Dermis blood vessel endothelial cell (primary cell): ENCODE measurements at places on chromosomes 3 and 15.

DNA sequence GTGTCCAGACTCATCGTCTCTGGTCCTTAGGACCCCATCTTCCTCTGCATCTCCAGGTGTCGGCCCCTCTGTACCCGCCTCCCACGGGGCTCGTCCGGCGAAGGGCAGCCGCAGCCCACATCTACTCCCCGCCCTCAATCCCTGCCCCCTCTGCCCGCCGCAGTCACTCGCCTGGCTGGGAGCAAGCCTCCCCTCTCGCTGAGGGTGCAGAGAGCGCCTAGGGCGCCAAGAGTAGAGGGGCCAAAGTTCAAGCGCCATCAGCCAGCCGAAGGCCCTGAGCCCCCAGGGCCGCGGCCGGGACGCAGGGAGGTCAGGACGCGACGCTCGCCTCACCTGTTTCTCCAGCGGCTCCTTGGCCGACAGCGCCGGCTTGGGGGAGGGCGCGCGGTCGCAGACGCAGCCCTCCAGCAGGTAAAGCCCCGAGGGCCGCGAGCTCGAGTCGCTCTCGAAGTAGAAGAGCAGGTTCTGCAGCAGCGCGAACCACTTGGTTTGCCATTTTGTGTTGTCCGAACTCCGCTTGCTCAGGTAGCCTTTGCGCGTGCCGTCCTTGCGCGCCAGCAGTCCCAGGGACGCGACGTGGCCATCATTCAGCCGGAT, 592 bp downstream of the RASGRF1 start:
- peak; percentile 4 for DNase-seq

DNA sequence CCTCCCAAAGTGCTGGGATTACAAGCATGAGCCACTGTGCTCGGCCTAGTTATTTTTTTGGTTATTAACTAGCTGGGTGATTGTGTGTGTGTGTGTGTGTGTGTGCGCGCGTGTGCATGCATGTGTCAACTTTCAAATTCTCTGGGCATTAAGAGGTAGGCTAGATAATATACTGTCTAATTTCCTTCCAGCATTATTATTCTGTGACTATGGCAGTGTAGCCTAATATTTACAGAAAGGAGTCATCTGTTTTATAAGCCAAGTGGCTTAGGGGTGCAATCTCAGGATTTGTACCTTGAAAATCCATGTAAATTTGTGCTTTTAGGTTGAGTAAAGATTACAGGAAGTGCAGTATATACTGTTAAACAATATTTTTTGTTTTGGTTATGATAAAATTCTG, 85.1 kb upstream of the ZBTB20 start:
- DNase-seq = no peak

DNA sequence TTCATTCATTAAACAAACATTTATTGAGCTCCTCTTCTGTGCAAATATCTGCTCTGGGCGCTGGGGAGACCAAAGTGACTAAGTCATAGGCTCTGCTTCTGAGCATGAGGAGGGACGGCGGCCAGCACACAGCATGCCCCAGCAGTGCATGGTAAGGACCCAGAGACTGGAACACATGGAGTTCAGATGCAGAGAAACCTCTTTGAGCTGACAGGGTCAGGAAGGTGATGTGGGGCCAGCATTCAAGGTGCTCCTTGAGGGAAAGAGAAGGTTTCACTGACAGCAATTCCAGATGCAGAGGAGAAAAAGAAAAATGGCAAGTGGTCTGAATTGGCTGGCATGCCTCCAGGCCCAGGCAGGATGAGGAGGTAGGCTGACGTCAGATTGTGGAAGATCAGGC, 234.5 kb downstream of the UACA start:
- DNase-seq = no peak

DNA sequence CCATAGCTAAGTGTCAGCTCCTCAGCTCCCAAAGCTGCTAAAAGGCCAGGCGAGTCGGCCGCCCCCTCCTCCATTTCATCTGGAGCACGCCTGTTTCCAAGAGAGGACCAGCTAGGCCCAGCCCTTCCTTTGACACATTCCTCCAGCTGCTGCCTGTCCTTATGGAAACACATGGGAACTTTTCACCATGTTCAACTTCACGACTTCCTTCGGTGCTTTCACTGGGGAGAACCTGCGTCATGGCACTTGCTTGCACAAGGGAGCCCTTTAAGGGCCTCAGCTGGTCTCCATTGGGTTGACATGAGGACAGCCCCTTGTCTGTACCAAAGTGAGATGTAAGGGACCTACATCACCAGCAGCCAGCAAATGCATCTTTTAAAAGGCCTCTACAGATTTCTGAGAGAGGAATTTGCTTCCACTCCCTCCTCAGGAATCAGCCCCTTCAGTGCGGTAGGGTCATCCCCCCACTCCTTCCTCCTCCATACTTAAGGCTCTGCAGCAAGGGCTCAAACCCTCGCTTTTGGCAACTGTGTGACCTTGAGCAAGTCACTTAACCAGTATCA, 2.1 kb downstream of the MAGI1 start:
- peak; percentile 43 for DNase-seq

DNA sequence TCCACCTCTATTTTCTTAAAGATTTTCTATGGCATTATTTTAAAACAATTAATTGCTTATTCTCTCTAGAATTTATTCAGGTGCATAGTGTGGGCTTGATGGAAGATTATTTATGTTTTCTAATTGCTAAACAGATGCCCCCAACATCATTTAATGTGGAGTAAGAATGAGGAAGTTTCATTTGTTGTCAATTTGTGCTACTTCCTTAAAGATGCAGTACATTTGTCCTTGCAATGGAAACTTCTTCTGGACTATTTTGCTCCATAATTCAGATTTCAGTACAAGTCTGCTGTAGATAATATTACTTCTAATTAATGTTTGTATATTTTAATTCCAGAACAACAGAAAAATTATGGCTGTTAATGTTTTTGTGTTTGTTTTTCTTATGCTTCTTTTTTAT, 104.8 kb downstream of the TGFBR2 start:
- no peak for DNase-seq

GRCh38 chr15:99414755-99415731, 150.7 kb upstream of the MEF2A start:
- DNase-seq = no peak

DNA sequence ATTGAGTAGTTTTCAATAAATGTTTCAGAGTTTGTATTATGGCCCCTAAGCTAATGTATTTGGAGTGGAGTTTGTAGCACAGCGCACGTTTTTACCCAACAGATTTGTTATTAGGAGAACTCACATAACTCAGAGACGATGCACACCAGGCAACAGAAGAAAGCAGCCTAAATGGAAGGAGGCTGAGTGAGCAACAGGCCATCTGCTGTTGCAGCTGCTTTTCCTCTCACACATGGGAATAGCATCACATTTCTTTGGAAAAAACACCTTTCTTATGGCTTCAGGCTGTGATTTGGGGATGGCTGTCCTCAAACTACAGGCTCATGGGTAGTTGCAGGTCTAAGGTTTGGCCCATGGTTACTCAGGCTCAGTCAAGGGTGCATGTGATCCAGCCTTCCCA, 469.3 kb upstream of the MCTP2 start:
- no peak for DNase-seq

GRCh38 chr15:85614059-85614458, 180.7 kb downstream of the KLHL25 start:
- DNase-seq = peak; percentile 30

DNA sequence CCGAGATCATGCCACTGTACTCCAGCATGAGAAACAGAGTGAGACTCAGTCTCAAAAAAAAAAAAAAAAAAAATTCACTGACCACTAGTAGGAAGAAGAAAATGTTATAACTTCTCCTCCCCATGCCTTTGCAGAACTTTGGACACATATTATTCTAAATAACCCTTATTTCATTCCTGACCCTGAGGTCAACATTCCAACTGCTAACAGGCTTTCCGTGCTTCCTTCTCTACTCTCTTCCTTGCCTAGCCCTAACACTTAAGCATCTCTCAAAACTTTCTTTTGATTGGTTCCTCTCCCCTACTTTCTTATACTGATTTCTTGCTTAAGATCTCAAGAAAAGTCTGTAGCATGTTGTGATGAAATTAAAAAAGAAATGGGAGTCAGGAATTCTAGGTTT, 146.8 kb downstream of the MEX3B start:
- DNase-seq = no peak

- no peak for DNase-seq
Observed at GRCh38 chr3:127210654-127210943, 17.7 kb downstream of the PRR23E start.

- DNase-seq = no peak
Observed at GRCh38 chr3:6251612-6252400, 609.1 kb upstream of the GRM7 start.

DNA sequence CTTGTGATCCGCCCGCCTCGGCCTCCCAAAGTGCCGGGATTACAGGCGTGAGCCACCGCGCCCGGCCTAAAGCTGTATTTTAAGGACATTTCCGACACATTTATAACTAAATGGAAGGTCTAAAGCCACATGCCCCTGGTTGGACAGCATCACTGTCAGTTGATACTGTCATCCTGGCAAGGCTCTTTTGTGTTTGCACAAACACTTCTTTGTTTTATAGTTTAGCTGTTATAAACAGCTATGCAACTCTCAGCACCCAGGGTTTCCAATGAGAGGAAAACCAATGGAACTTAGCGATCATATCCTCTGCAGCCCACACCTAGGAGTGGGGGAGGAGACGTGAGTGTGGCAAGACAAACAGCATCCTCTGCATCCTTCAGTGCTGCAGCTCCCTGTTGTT, 19.7 kb downstream of the NIPA1 start:
- DNase-seq = no peak

- DNase-seq = no peak
Observed at GRCh38 chr3:155230382-155230781, 63.1 kb downstream of the STRIT1 start.

DNA sequence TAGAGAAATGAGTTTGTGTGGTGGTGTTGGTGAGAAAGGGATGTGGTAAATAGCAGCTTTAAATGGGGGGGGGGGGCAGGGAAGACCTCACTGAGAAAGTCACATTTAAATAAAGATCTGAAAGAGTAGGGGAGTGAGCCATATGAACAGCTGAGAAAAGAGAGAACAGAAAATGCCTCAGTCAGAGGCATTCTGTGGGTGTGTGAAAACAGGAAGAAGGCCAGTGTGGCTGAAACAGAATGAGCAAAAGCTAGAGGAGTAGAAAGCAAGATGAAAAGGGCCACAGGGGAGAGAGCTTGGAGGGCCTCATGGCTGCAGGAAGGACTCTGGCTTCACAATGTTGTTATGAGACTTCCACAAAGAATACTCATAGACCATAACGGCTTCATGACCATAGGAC, 783.3 kb downstream of the ZPLD1 start:
- DNase-seq = no peak

DNA sequence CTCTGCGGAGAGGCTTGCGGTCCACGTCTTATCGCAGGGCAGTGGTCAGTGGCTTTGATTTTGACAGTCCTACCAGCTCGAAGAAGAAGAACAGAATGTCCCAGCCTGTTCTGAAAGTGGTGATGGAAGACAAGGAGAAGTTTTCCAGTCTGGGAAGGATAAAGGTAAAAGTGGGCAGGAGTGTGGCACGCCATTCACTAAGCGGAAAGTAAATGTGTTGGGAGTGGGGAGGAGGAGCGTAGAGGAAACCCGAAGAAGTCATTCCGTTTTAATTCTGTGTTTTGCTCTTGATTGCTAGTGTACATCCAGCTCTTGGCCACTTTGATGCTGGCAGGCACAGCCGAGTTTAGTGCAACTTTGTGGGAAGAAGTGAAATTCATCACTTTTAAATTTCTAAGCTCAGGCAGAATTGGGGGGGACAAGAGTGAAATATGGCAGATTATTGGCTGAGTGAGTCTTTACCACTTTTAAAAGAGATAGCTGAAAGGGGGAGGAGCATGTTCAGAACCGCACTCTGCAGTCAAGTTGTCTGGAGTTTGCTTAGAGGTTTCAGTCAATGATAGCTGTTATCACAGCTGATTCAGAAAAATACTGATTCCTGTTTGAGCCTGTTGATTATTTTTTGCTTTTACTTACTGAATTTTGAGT, 1.8 kb downstream of the ARHGEF26 start:
- DNase-seq = peak; percentile 19

- no peak for DNase-seq
Observed at GRCh38 chr3:32607522-32607921, 36.9 kb upstream of the DYNC1LI1 start.

DNA sequence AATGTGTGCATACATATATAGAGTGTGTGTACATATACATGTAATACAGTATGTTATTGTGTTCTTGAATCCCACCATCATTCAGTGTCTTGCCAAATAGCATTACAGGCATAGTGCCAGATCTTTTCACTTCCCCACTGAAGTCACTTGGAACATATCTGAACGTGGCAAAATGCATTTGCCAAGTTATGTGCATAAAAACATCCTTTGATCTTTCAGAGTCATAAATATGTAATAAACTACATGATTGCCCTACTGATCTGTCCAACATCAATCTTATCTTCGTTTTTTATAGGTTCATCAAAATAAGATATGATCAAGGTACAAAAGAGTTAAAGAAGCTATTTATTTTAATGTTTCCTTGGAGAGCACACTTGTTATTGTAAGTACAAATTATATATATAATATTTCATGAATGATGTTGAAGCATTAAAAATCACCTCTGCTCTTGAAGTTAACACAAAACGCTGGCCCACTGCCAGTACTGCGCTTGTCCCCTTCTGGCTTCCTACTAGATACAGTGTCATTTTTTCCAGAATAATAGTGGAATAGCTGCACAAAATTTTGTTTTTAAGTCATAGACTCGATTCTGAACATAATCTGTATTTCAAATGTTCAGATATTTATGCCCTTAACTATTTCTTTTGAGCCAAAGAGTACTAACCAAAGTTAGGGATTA, 549.5 kb upstream of the ARRDC4 start:
- DNase-seq = no peak

DNA sequence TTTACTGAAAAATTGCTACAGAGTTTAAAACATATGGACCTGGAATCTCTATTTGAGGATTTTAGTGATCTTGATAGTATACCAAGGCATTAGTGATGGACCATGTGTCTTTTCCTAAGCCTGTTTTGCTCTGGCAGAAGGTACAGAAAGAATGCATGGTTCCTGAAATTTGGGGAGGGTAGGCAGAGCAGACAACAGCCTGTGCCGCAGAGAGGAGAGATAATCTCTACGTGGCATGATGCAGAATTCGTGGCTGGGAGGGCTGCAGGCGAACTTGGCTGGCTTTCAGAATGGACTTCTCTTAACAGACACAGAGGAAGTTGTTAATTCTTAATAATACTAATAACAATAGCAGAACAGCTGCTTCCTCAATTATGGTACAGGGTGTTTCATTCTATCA, 137.5 kb upstream of the FOXB1 start:
- DNase-seq = no peak

- peak; percentile 45 for DNase-seq
Observed at GRCh38 chr3:154040283-154040682, 80.9 kb upstream of the ARHGEF26 start.

- peak; percentile 65 for DNase-seq
Observed at GRCh38 chr3:32392536-32393302, 1.1 kb downstream of the CMTM7 start.

DNA sequence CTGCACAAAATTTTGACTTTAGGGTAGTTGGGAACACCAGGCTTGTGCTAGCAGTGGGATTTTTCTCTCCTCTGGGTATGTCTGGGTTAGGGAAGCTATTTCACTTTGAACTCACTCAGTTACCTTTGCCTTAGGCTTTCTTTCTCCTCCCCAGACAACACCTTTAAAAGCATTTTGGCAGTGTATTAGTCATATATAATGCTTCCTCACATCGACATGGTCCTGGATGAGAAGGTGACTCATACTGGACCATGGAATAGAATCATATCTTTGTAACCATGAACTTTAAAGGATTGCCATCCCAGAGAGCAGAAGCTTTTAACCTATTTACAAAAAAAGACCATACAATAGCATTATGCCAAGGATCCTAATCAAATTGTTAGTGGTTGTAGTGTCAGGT, 2.7 kb downstream of the RYR3 start:
- DNase-seq = no peak
